Stimulated activated CD8-positive, alpha-beta memory T cell treated with anti-CD3 and anti-CD28 coated beads, Interleukin-7, amount 100 ng/mL, for 24 hours (primary cell): ENCODE measurements at places on chromosomes 11 and 22.

DNA sequence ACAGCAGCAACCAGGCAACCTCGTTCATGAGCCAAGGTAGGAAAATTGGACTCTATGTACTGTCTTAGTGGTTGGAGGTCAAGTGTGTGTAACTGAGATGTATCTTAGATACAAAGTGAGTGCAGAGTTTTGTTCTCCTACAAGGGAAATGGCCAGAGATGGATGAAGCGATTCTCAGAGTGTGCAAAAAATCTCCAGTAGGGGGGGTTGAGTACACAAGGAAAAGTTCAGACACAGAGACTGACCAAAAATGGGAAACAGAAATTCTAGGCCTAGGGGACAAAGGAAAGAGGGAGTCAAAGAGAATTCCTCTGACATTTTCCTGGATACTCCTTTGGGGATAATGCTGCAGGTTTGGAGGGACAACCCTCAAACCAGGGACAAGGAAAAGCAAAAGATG is 38.2 kb upstream of the OR5AK2 start:
- no peak for DNase-seq

- DNase-seq = no peak
Measured at GRCh38 chr11:45234306-45235006, 51.7 kb downstream of the SYT13 start.

- no peak for DNase-seq
Measured at GRCh38 chr22:32329202-32329645, 28.4 kb upstream of the RFPL3 start.

- DNase-seq = no peak
Measured at GRCh38 chr11:128153697-128154048, 433.7 kb downstream of the ETS1 start.

DNA sequence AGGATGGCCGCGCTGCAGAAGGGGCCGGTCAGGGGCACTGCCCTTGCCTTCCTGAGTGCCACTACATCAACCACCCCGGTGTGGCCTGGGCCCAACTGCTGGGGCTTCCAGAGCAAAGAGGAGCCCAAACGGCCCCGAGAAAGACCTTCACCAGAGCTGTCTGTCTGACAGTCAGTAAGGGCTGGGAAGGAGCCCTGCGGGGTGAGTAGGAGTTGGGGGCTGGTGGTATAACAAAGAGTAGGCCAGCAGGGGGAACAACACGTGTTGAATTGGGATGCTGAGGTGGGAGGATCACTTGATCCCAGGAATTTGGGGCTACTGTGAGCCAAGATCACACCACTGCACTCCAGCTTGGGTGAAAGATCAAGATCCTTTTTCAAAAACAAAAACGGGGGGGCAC is 3.9 kb downstream of the GSTT4 start:
- DNase-seq = no peak

DNA sequence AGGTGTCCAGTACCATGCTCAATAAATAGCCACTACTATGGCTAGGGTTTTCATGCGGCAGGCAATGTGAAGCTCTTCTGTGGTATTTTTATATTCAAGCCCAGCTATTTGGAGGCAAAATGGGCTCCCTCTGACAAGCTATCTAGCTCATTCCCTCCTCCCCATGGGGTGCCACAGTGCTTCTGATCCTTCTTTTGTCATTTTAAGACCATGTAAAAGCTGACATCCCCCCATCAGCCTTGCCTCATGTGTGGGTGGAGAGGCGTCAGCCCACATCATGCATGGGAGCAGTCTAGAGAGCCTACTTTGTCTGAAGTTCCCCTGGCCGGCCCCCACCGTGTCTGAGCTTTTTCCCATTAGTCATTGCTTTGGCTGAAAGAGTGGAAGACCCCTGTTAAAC is 59.8 kb downstream of the NAV2 start:
- no peak for DNase-seq

- no peak for DNase-seq
Measured at GRCh38 chr11:94732617-94733281, 35.4 kb upstream of the AMOTL1 start.

DNA sequence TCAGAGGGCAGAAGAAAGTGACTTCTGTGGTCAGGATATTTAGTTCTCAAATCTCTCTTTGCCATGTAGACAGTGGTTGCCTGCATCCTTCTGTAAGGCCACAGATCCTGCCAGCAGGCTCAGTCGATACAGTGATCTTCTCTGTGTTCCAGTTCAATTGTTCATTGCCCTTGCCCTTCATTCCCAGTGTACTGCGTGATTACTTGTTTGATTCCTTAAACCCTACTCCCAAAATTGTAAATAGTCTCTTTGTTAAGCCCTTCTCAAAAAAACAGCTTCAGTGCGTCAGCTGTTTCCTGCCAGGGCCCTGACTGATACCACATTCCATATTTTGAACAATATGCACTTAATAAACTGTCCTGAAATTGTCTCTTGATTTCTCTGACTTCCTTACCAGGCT is 9.3 kb upstream of the TYR start:
- DNase-seq = no peak

DNA sequence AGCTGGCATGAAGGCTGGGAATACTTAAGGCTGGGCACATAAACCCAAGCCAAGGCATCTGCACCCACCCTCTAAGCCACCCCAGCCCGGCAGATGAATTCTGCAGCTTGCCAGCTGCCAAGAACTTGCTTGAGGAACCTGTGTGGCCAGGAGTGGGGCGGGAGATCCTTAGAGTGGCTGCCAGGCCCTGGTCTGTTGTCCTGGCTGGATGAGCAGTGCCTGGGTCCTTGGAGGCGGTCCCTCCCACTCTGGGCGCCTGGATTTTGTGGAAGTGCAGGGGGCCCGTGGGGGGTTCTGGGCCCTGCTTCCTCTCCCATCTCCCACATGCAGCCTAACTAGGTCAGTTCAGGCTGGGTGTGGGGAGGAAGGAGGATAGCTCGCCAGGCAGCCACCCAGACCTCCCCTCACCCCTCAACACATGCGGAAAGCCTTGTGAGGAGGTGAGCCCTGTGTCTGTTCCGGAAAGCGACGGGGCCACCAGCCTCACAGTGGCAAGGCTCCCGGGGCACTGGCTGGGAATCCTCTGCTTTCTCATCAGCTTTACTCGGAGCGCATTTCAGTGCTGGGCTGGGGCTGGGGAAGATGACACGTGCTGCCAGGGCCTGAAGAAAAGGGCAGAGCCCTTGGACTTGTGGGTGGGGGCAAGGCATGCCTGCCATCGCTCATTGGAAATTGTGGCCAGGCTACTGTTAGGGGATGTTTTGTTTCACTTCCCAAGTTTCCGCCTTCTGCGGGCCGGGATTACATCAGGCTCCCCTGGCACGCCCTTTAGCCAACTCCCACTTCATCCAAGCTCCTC is 8.4 kb downstream of the DAGLA start:
- DNase-seq = no peak

DNA sequence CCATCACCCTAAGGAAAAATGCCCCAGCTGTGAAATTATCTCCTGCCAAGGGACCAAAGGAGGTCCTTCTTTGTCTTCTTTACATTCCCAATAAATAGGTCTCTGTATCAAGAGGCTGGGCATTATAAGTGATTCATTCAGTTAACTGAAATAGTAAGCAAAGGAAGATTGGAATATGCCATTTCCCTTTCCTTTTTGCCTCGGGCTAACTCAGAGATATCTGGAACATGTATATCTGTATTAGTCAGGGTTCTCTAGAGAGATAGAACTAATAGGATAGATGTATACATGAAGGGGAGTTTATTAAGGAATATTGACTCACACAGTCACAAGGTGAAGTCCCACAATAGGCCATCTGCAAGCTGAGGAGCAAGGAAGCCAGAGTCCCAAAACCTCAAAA is 15.3 kb upstream of the CWF19L2 start:
- no peak for DNase-seq

- DNase-seq = no peak
Measured at GRCh38 chr11:34846467-34846866, 69.7 kb downstream of the APIP start.

DNA sequence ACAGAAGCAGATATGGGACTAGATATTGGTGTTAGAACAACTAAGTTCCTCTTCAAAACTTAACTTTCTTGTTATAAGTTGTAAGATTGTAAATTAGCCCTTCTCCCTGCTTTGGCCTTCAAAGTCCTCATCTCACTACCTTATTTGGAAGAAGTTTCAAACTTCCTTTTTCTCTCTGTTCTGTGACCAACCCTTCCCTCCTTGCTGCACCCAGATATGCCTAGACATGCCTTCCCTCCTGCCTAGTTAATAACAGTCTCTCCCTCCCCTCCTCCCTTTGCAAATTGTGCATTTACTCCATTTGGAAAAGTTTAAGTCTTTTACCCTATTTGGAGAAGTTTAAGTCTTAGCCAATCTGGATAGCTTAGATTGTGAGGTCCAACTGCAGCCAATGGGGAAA is 4.9 kb downstream of the OR52K2 start:
- DNase-seq = no peak

GRCh38 chr11:106917973-106918372 is 100.3 kb downstream of the GUCY1A2 start:
- no peak for DNase-seq

- no peak for DNase-seq
Measured at GRCh38 chr11:1209371-1210057, 13.4 kb upstream of the MUC5B start.

GRCh38 chr11:33742249-33742851 is 6.1 kb upstream of the CD59 start:
- no peak for DNase-seq

DNA sequence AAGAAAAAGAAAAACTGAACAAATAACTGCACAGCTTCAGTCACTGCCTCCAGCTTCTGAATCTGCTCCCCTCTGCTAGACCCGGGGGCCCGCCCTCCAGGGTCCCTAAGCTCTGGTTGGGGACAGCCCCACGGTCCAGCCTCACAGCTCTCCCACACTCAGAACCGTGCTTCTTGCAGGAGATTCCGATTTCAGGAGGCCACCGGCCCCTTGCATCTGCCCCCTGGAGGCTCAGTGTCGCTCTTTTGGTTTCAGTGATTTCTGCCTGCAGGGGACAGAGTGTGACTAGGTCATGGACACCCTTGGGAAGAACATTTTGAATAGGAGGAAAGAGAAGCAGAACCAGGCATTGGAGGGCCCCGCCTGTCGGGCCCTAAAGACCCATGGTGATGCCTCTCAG is 23.1 kb upstream of the RPS3 start:
- DNase-seq = no peak

DNA sequence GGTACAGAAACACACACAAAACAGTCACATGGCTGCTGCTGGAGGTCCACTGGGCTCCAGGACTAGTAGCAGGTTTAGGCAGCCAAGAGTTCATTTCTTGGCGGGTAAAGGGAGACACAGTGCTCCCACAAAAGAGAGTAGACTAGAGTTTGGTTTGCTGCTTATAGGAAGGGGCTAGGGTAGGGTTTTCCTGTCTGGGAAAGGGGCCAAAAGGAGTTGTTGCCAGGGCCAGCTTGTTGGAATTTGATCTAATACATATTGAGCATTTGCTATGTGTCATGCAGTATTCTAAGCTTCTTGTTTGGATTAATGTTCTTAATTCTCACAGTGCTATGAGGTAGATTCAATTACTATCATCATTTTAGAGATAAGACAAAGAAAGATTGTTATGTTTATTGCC is 195.1 kb upstream of the PLET1 start:
- no peak for DNase-seq

DNA sequence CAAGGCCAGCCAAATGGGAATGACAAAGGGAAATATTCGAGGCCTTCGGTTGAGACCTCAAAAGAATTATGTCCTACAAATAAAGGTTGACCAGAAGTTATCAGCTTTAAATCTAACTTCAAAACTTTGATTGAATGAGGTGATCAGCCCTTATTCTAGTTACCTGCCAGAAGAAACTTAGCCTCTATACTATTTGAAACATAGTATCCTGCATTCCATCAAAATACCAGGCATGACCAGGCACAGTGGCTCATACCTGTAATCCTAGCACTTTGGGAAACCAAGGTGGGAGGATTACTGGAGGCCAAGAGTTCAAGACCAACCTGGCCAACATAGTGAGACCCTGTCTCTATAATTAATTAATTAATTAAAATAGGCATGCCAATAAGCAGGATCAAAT is 44.3 kb upstream of the ADORA2A start:
- no peak for DNase-seq

DNA sequence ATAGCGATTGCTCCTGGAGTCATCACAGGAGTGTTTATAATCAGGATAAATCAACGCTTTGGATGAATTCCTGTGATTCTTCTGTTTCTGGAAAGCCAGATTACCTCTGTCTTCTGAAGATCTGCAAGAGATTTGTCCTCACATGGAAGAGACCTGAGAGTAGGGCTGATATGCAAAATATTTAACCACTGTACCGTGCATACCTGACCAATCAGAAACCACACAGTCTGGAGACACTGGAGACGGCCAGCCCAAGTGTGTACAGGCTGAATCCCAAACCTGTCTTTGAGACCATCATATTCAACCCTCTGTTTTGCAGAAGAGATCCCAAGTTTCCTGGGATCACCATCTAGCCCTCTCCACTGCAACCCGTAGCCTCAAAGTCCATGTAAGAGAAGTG is 50.4 kb upstream of the WT1 start:
- no peak for DNase-seq

GRCh38 chr22:39994566-39995392 is at the start of gene FAM83F:
Gene FAM83F, plus strand, starts transcription at chr22:39994954. Its CDS starts 89 bp downstream, at chr22:39995043.
- no peak for DNase-seq

DNA sequence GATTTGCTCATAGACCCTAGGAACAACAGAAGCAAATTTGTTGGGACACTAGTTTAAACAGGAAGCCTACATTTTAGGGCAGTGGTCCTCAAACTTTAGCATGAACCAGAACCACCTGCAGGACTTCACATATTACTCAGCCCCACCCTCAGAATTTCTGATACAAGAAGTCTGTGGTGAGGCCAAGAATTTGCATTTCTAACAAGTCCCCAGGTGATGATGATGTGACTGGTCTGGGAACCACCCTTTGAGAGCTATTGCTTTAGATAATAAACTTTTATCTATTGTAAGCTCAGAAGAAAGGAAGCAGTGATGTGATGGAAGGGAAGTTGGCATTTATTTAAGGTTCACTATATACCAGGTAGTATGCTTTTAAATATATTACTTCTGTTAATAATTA is 194.0 kb downstream of the FAM181B start:
- DNase-seq = no peak

DNA sequence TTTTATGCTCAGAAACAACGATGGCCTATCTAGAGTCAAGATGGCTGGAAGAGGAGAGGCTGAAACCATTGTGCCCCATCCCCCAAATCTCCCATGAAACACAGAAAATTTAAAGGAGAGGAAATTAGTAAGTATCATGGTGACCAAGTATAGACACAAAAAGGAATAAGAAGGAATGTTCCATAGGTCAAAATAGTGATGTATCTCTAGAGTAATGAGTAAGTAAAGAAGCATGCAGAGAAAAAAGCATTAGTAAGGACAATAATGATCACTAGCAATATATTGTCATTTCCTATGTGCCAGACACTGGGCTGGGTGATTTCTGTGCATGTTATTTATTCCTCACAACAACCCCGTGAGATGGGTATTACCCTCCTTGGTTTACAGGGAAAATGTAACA is 2.6 kb upstream of the SLC22A24 start:
- DNase-seq = no peak

GRCh38 chr11:36598051-36598450 is at the start of gene RAG2:
Gene RAG2, minus strand, starts transcription at chr11:36598236. Its CDS starts 4,068 bp downstream, at chr11:36594168.
- DNase-seq = no peak
